ENCODE measurements at places on chromosomes 16 and 17.

GRCh38 chr17:82458885-82459424 is 414 bp downstream of the NARF start:
- DNase-seq, result peak; percentile 26

- peak; percentile 65 for DNase-seq
Measured at GRCh38 chr16:15509593-15510535, 75.5 kb downstream of the BMERB1 start.

DNA sequence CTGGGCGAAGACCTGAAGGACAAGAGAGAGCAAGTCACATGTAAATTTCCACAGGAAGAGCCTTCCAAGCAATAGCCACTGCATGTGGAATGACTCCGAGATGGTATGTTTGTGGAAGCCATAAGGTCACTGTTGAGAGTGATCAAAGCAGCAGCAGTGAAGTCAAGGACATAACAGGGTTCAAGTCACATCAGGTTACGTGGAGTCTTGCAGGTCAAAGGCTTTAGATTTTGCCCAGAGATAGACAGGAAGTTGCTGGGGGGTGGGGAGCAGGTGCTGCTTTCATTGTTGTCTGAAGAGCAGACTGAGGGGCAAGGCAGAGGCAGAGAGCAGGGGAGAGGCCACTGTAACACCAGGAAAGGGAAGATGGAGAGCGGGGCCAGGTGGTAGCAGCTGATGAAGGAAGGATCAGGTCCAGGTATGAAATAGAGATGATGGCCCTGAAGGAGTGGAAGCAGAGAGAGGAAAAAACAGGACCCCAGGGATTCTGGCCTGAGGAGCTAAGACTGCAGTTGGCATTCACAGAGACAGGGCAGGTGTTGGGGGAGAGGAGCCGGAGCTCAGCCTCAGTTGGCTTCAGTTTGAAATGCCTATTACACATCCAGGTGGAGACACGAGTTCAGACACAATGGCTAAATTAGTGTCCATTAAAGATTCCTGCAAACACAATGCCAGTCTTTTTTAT is 129.3 kb upstream of the AXIN2 start:
- DNase-seq, result peak; percentile 33

DNA sequence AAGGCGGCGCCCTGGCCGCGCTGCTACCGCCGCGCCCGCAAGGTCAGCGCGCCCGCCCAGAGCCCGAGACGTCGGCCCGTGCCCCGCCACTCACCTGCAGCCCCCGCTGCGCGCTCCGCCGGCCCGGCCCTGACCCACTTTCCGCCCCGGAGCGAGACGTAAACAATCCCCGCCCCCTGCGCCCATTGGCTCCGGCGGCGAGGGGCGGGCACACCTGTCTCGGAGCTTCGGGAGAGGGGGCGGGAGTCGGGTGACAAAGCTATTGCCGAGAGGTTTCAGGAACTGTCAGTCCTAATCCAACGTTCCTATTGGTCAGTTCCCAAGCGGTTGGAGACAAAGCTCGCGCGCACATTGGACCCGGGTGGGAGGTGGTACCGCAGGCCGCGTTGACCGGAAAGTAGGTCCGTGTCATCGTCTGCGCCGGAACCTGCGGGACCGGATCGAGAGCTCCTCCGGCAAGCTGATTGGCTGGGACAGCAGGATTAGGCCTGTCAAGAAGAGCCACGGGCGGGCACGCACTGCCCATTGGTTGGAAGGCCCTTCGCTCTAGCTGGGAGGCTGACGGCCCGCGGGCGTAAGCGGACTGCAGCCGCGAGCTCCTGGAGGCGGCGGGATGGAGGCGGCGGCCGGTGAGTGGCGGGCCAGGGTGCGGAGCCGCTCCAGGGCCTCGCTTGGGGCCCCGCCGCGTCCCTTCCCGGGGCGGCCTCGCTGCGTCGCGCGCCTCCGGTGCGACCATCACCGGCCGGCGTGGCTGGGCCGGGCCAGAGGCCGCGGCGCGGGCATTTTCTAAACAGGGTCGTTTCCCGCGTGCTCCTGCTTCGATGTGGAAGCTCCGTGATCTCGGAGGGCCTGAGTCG is at the start of the genes NUBP2 and SPSB3:
Gene NUBP2, plus strand, starts transcription at position 553 of the 857 bp plus-strand sequence. Its CDS starts 61 bp downstream, at position 614.
Gene SPSB3, minus strand, starts transcription at position 164 of the 857 bp plus-strand sequence. CDS start 1,088 bp downstream, outside the sequence.
- peak; percentile 100 for DNase-seq

DNA sequence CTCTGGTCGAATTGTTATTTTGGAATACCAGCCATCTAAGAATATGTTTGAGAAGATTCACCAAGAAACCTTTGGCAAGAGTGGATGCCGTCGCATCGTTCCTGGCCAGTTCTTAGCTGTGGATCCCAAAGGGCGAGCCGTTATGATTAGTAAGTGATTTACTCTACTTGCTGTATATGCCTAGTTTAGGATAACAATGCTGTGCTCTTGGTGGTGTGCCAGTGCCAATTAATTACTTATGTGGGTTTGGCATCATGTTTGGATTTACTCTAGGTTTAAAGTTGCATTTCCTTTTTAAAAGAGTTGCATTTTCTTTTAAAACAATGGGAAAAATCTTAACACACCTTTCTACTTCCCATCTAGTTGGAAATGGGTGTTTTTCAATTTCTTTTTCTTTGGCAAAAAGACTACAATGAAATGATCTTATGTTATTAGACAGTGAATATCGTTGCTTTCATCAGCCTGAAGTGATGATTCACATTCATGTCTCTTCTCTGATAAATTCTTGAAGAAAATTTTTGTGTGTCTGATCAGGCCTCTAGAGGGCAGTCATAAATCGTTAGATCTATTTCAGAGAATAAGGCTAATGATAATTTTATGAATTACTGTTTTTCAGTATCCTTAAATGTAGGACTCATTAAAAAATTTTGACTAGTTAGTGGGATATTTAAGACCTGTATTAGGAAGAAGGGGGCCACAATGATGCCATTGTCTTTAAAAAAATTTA is 5.6 kb downstream of the SF3B3 start:
- peak; percentile 22 for DNase-seq
